Suppressor macrophage treated with lipopolysaccharide for 1 hour (primary cell): ENCODE measurements at places on chromosomes 7 and 10.

- no peak for DNase-seq
These were observed 49.2 kb downstream of the RHOBTB1 start for GRCh38 chr10:60894786-60895185.

DNA sequence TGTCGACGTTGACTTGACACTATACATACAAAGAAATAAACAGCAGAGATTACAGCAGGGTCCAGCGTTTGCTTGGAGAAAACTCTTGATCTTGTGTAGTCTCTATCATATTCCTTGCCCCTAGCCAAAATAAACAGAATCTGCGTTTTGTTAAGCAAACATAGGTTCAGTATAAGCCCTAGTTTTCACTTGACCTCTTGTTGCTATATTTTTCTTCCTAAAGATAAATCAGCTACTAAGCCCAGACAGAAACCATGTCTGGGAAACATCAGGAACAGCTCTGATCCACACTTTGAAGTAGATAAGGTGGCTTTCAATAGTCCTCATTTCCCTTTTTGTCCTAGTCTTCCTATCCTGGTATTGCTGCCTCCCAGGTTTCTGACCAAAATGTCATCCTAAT is 328.2 kb upstream of the MAGI2 start:
- no peak for DNase-seq

DNA sequence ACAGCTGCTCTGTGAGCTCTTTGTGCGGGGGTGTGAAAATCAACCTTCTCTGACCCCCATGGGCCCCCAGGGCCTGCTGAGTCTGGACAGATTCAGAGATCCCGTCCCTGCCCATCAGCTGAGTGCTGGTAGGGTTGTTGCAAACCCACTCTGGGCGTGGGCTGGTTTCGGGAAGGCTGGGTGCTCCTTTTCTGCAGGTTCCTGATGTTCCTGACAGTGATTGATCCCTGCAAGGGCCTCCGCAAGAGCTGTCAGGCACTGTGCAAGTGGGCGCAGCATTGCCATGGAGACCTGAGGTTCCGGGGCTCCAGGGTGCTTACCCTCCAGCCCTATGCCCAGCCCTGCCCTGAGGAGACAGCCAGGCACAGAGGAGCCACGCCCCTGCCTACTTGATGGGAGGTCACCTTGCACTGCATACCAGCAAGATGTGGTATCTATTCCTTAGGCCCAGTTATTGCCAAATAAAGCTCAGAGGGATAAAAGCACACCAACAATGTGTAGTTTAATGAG is 44.3 kb upstream of the INPP5A start:
- DNase-seq, result no peak

DNA sequence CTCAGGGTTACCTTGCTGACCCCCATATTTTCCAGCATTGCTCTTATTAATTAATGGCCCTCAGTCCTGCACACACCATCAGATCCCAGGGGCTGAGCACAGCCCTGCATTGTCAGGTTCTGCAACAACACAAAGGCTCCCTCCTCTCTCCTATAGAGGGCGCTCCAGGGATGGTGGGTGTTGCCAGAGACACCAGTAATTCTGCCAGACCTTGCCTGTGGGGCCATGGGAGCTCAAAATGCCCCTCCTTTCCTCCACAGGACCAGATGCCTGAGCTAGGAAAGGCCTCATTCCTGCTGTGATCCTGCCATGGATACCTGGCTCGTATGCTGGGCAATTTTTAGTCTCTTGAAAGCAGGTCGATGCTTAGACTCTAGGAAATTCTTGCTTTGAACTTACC is 42.8 kb upstream of the PRSS58 start:
- no peak for DNase-seq

DNA sequence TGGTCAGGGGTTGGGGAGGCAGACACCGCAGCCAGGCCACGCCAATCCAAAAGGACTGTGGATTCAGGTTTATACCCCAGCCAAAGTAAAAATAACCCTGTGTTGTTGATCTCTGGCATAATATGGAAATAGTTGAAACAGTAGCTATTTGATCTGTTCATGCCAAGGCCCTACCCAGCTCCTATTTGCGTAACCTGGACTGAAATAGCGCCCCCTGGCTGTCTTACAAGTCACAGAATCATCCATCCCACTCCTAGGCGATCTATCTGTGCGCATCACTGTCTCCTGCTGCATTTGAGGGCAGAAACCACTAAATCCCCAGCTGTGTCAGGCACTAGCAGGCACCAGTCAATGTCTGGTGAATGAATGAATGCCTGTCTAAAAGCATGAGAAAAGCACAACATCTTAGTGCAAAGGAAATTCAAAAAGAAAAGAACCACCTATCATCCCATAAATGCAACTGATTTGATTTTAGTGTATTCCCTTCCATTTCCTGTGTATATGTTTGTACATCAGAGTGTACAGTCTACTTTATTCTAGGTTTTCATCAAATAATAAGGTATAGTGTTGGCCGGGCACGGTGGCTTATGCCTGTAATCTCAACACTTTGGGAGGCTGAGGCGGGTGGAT is 160.0 kb downstream of the SLIT1 start:
- peak; percentile 79 for DNase-seq

GRCh38 chr10:27464993-27465392 is 39.1 kb upstream of the RAB18 start:
- DNase-seq, result peak; percentile 49

DNA sequence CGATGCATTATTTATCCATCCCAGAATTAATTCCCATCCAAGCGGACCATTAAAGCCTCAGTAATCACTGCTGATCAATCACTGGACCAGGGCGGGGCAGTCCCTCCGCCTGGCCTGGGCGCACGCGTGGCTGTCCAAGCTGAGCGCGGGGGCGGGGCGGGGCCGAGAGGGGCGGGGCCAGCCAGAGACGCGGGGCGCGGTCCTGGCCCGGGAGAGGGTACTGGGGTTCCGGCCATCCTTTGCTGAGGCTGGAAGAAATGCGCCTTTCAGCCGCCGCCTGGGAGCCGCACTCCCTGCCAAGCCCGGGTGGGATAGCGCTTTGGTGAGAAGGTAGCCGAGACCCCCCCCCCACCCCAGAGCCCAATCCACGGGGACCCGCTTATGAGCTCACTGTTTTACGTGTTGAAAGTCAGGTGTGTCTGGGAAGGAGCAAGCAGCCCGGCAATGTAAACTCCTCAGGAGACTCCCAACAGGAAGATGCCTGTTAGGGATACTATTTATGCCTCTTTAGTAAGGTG is at the start of gene ARHGAP22:
TSS of gene ARHGAP22 (minus strand) at position 83 of the 518 bp plus-strand sequence. CDS start 277 bp downstream, outside the sequence.
- DNase-seq, result peak; percentile 93

GRCh38 chr10:92690211-92690914 is 608 bp downstream of the HHEX start:
- peak; percentile 81 for DNase-seq

GRCh38 chr7:135388616-135389015 is 121.3 kb downstream of the CNOT4 start:
- no peak for DNase-seq

DNA sequence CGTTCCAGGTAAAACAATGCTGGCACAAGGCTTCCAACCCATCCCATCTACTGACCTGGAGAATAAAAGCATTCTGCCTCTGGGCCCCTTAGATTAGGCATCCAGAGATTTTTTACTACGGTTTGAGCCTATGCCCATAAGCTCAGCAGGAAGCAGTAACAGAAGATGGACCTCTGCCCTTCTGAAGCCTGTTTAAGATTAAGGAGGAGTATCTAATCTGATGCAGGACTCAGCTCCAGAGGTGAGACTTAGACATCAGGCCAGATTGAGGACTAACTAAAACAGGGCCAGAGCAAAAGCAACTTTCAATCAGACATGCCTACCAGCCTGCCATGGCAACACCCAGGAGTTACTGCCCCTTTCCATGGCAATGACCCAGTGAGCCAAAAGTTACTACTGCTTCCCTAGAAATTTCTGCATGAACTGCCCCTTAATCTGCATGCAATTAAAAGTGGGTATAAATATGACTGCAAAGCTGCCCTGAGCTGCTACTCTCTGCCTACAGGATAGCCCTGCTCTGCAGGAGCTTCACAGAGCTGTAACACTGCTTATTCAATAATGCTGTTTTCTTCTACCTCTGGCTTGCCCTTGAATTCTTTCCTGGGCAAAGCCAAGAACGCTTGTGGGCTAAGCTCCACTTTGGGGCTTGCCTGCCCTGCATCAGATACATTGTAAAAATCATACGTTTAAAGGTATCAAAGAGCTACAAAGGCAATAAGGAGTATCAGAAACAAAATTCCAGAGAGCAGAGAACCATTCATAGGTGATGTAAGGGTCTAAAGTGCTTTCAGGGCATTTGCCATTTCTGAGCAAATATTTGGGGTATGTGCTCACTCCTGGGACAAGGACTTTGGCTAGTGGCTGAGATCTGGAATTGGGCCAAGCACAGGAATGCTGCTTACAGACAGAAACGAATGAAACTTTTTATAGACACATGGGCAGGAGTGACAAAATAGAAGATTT is 25.0 kb upstream of the CNNM1 start:
- DNase-seq, result no peak

DNA sequence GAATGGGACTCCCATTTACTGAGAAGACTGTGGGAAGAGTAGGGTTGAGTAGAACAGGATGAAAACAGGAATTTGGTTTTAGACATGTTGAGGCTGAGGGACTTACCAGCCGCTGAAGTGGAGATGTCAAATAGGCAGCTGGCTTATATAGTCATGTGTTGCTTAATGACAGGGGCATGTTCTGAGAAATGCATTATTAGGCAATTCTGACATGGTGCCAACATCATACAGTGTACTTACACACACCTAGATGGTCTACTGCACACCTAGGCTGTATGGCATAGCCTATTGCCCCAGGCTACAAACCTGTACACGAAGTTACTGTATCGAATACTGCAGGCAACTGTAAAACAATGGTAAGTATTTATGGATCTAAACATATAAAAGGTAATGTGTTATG is 17.5 kb downstream of the ARL3 start:
- no peak for DNase-seq

DNA sequence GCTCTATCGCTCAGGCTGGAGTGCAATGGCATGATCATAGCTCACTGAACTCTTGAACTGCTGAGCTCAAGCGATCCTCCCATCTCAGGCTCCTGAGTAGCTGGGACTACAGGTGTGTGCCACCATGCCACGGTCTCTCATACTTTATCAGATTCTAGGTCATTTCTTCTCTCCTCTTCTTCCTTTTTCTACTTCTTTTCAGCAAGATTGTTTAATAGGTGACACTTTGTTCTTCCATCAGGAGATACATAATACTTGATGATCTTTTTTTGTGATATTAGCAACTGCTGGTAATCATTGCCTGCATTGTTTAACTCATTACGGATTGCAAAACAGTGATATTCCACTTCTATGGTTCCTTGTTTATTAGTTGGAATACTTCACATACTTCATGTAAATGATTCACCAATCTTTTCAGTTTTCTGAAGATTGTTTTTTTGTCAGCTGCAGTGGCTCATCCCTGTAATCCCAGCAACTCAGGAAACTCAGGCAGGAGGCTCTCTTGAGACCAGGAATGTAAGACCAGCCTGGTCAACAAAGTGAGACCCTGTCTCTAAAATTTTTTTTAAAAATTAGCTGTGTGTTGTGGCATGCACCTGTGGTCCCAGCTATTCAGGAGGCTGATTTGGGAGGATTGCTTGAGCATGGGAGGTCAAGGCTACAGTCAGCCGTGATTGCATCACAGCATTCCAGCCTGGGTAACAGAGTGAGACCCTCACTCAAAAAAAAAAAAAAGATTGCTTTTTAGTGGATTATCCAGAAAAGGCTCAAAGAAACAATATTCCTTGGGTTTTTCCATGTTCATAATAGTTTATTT is 36.2 kb upstream of the CHST3 start:
- DNase-seq, result no peak

- no peak for DNase-seq
These were observed 120.8 kb upstream of the PDLIM1 start for GRCh38 chr10:95411635-95412034.

GRCh38 chr7:1754345-1754908 is 84.3 kb downstream of the ELFN1 start:
- no peak for DNase-seq

DNA sequence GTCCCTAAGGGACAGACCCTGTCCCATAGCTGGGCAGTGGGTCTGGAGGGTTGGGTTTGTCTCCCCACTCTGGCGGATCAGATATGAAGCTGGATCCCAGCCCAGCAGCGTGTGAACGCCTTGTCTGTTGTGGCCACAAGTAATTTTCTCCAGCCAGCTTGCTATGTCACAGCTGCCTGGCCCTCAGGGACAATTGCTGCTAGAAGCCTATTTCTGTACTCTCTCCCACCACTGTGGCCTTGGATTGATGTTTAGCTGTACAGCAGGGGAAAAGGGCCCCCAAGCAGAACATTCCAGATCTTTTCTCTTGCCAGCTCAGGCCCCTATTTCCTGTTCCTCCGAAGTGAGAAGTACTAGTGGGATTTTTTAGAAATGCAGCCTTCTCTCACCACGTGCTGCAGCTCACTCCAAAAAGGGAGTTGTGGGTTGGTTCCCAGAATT is 53.5 kb upstream of the WAC start:
- peak; percentile 30 for DNase-seq

DNA sequence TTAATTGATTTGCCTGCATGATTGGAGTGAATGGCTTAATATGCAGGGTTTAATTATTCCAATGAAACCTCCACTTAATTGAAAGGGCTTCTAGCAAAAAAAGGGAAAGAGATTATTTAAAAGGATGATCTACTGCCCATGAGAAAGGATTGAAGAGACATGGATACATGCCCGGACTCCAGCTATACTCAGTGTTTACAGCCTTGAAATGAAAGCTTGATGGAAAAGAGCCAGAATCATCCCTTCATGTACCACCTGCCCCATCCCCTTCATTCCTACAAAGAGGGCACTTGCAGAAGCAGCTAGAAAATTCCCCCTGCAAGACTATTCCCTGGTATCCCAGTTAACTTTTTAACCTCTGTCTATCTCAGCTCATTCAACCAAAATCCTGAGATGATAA is 78.4 kb downstream of the CARD11 start:
- DNase-seq, result no peak

- no peak for DNase-seq
These were observed 675.8 kb downstream of the PCDH15 start for GRCh38 chr10:54125098-54125747.

DNA sequence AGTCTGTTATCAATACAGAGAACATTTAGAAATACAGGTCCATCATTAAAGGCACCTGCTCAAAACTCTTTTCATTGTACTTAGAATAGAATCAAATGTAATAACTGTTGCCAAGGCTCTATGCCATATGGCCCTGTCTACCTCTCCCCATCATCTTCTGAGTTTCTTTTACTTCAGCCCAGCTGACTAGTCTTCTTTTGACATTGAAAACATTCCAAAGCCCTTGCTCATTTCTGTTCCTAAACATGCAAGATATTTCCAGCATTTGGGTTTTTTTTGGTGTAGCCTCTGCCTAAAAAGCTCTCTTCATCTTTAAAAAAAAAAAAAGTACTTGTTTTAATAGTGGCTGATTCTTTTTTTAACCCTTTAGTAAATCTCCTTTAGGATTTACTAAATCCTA is 165.5 kb upstream of the SMIM30 start:
- DNase-seq, result no peak

GRCh38 chr7:131424219-131424822 is 96.6 kb downstream of the MKLN1 start:
- DNase-seq, result peak; percentile 35
